ENCODE measurements at places on chromosomes 1 and 21. TPM values are rescaled to one million over a fixed set of nuclear protein-coding genes. Genes with fewer than 3 reads are reported as not detected.

- H3K27me3 ChIP-seq, result no peaks in the 10 kb centered on the region
- H3K27ac ChIP-seq, result no peak overlapping the region
- H3K4me3 ChIP-seq, result no peak overlapping the region
- H3K36me3 ChIP-seq, result no peaks in the 10 kb centered on the region
These were observed 234.0 kb downstream of the NPHP4 start for GRCh38 chr1:5758000-5758858.

The SLAMF8 gene
- total RNA-seq, result 12.8 TPM

The UMODL1 gene
- not detected for total RNA-seq

DNA sequence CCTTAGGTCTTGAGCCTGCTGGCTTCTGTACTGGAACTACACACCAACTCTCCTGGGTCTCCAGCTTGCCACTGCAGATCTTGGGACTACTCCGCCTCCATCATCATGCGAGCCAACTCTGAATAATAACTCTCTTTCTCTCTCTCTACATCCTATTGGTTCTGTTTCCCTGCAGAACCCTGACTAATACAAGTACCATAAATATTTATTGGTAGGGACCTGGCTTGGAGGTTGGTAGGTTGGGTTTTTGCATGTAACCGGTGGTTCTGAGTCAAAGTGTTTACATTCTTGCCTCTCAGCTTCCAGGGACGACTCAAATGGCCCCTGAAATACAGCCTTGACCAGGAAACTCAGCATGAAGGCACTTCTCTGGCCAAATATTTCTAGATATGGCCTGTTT, 110.4 kb downstream of the KCND3 start:
- no peak overlapping the region for H3K27ac ChIP-seq
- no peaks in the 10 kb centered on the region for H3K27me3 ChIP-seq
- H3K4me1 ChIP-seq, result no peaks in the 10 kb centered on the region
- no peaks in the 10 kb centered on the region for H3K36me3 ChIP-seq
- no peak overlapping the region for H3K4me3 ChIP-seq
- no peak for DNase-seq

DNA sequence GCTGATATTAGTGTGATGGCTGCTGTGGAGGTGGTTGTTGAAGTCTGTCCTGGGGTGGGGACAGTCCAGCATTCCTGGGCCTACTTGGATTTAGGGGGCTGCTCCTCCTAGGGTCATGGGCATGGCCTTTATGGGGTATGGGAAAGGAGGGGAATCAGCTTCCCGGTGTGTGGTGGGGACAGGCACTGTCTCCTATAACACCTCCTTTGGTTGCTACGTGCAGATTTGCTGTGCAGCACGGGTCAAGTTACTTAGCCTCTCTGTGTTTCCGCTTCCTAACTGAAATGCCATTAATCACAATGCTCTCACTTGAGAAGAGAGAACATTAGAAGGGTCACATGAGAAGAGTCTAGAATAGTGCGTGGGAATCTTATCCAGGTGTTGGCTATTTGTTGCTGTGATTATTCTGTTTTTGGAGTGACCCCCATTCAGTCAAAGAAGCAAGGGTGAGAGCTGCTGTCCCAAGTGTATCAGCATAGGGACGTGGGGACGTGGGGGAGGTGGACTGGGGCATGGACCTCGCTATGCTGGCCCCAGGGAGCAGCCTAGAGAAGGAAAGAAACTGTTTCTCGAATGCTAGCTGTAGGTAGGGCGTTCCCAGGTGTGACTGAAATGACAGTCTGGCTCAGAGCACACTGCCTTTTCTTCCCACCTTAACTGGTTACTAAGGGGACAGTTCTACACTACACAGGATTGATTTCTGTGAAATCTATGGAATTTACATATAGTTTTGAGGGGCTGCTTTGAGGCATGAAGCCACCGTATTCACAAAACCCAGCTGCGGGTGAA, 19.9 kb downstream of the SOX13 start:
- H3K4me1 ChIP-seq, result no peaks in the 10 kb centered on the region
- H3K4me3 ChIP-seq, result no peak overlapping the region
- no peak overlapping the region for H3K27ac ChIP-seq
- H3K27me3 ChIP-seq, result no peaks in the 10 kb centered on the region

GRCh38 chr1:5769146-5769545, 223.1 kb downstream of the NPHP4 start:
- no peak overlapping the region for H3K27ac ChIP-seq
- H3K27me3 ChIP-seq, result no peaks in the 10 kb centered on the region
- no peak for DNase-seq
- H3K36me3 ChIP-seq, result no peaks in the 10 kb centered on the region
- no peaks in the 10 kb centered on the region for H3K4me1 ChIP-seq

The RIPPLY3 gene
- not detected for total RNA-seq

The HRNR gene
- not detected for total RNA-seq

DNA sequence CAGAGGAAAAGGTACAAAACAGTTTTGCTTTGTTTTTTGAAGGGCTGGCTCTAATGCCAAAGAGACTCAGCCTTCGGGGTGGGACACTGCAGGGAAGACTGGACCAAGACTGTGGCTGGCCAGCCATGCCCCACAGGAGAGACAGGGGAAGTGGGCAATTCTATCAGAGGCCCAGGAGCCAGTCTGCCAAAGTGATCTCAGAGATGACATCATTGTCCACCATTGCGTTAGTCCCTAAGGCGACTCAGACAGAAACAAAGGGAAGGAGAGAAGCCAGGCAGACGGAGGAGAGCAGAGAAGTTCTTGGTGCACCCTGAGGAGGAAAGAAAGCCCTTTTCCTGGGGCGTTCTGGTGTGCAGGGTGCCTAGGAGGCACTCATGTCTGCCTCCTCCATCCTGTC, 26.4 kb downstream of the OPTC start:
- H3K4me1 ChIP-seq, result no peaks in the 10 kb centered on the region
- H3K27me3 ChIP-seq, result no peaks in the 10 kb centered on the region
- H3K27ac ChIP-seq, result no peak overlapping the region
- DNase-seq, result peak; percentile 59

DNA sequence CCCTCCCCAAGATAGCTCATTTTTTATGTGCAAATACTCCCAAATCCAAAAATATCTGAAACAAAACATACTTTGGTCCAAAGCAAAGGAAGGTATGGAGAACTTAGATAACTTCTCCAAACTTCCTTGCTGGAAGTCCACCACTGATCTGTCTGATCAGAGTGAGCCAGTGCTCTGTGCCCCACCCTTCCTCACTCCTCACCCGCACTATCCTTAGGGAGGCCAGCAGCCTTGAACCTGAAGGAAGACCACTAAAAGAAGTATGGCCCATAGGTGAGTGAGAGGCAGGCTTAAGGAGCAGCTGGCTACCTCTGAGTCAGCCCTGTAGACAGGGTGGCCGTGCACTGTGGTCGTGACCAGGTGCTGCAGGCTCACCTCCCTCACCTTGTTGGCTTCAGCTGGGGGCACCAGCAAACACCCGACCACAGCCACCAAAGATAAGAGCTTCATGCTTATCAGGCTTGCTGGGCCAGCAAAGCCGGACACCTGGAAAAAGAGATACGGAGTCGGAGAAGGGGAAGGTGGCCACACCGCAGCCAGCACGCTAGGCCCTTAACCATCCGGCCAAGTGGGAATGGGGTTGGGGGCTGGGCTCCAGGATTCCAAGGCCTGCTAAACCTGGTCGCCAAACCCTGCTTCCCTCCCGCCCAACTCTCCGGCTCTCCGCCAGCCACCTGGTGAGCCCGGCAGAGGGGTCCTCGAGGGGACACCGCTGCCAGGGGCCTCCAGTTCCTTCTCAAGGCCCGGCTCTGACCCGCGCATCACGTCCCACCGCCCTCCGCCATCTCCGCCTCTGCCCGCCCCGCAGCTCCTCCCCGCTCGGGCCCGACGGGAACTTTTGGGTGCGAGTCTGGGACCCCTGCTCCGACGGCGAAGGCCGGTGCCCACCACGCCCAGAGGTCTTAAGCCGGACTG, 543 bp downstream of the TMEM9 start:
- no peaks in the 10 kb centered on the region for H3K4me1 ChIP-seq
- H3K27me3 ChIP-seq, result no peaks in the 10 kb centered on the region
- no peak overlapping the region for H3K27ac ChIP-seq
- H3K36me3 ChIP-seq, result no peaks in the 10 kb centered on the region

GRCh38 chr1:110164725-110165350, 14.5 kb downstream of the SLC6A17 start:
- H3K4me1 ChIP-seq, result no peaks in the 10 kb centered on the region
- H3K4me3 ChIP-seq, result no peak overlapping the region
- no peak overlapping the region for H3K27ac ChIP-seq
- no peaks in the 10 kb centered on the region for H3K27me3 ChIP-seq
- H3K36me3 ChIP-seq, result no peaks in the 10 kb centered on the region

GRCh38 chr1:162218975-162219374, 149.5 kb downstream of the NOS1AP start:
- H3K36me3 ChIP-seq, result no peaks in the 10 kb centered on the region
- no peak overlapping the region for H3K4me3 ChIP-seq
- H3K4me1 ChIP-seq, result peaks cover 1% of the 10 kb centered on the region
- no peak overlapping the region for H3K27ac ChIP-seq

The MAST2 gene
- total RNA-seq, result 45.6 TPM

DNA sequence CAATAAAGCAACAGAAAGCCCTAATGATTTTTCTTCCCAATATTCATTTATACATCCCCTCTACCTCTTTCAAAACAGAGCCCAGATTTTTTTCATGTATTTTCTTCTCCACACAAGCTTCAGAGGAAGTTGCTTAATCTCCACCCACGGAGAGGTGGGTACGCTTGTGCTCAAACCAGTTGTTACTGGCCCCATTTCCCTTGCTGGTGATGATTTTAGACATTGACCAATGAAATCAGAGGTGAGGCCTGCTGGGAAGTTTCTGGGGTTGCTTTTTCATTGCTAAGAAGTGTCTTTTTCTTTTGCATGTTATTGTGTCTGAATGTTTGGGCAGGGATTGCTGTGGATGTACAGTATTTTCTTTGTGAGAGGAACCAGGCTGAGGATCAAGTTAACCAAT, 448.1 kb upstream of the B3GALT2 start:
- DNase-seq, result no peak
- H3K4me1 ChIP-seq, result no peaks in the 10 kb centered on the region
- no peaks in the 10 kb centered on the region for H3K27me3 ChIP-seq
- H3K4me3 ChIP-seq, result no peak overlapping the region

The GJA9 gene
- total RNA-seq, result not detected

DNA sequence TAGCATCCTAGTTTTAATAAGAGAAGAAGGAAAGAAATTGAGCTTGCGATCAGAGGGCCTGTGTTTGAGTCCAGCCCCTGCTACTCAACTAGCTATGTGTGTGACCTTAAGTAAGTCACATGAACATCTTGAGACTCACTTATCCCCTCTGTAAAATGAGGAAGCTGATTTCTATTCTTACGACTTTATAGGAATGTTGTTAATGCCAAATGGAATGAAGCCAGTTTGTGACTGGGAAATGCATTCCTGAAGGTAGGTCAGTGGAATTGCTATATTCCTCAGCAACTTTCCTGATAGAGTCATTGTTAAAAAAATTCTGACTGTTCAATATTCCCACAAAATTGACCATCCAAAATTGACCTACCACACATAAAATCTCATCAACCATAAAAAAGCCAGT, 14.9 kb downstream of the FASLG start:
- H3K27ac ChIP-seq, result no peak overlapping the region
- H3K4me1 ChIP-seq, result no peaks in the 10 kb centered on the region
- H3K27me3 ChIP-seq, result no peaks in the 10 kb centered on the region

The ANGPTL1 gene
- 24.2 TPM for total RNA-seq

The CD55 gene
- total RNA-seq, result 86.7 TPM

DNA sequence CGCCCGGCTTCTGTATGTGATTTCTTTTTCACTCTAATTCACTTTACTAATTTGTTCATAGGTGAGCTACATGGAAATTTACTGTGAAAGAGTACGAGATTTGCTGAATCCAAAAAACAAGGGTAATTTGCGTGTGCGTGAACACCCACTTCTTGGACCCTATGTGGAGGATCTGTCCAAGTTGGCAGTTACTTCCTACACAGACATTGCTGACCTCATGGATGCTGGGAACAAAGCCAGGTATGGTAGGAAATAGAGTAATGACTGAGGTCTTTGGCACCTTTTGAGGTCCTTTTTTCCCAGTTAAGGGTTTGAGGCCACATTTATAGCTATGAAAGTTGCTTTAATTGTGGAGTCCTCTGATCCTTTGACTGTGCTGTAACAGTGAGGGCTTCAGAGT, 56.9 kb downstream of the KIF1B start:
- no peaks in the 10 kb centered on the region for H3K36me3 ChIP-seq
- no peak overlapping the region for H3K27ac ChIP-seq
- H3K27me3 ChIP-seq, result no peaks in the 10 kb centered on the region

- H3K27ac ChIP-seq, result no peak overlapping the region
- DNase-seq, result no peak
- no peaks in the 10 kb centered on the region for H3K4me1 ChIP-seq
- no peak overlapping the region for H3K4me3 ChIP-seq
These were observed 126.8 kb downstream of the ITSN1 start for GRCh38 chr21:33769057-33769456.

DNA sequence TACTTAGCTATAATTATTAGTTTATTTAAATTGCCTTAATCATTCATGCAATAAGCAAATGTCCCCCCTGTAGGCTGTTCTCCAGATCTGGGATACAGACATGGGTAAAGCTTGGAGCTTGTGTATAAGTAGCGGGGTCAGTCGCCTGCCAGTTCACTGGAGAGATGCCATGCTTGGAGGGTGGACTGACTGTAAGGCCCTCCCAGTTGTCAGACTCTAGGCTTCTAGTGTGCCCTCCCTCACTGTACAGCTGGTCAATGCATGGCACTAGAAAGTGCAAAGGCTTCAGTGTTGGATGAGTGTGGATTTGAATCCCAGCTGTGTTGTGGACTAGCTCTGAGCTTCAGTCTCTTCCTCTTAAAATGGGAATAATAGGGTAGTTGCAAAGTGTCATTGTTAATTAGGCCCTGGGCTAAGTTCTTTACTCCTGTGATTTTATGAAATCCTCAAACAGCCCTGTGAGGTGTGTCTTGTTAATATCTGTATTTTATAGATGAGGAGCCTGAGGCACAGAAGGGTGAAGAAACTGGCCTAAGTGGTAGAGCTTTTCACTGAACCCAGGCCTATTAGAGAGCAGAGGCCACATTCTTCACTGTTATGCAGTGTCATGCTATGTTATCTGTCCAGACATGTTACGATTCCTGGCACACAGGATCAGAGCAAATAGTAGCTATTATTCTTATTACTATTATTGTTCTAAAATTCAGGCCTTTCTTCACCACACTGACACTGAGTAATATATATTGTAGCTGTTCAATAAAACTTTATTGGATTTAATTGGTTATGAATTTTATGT, 85.9 kb downstream of the ROR1 start:
- DNase-seq, result no peak
- H3K27me3 ChIP-seq, result no peaks in the 10 kb centered on the region
- no peak overlapping the region for H3K27ac ChIP-seq

The IRF6 gene
- total RNA-seq, result 1.9 TPM

DNA sequence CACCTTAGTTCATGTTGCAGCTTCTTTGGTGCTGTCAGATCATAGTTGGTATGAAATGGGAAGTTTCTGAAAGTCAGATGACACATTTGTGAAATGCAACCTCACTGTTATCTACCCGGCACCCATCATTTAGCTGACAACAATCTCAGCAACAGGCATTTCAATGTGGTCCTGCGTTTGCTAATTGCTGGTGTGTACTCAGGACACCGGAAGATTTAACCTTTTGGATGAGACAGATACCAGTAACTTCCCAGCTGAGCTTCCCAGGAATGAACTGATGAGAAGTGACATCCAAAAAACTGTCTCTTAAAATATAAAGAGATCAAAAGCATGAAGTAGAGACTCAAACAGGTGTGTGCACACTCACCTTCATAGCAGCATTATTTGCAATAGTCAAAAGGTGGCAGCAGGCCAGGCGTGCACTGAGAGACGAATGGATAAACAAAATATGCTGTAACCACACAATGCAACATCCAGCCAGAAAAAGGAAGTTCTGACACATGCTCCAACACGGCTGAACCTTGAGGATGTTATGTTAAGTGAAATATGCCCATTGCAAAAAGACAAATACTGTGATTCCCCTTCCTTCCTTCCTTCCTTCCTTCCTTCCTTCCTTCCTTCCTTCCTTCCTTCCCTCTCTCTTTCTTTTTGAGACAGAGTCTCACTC, 7.9 kb upstream of the CLDN14 start:
- no peaks in the 10 kb centered on the region for H3K4me1 ChIP-seq
- no peak overlapping the region for H3K27ac ChIP-seq
- no peaks in the 10 kb centered on the region for H3K27me3 ChIP-seq

The FCRL6 gene
- 0.45 TPM for total RNA-seq

All from aorta (tissue), 5 donors.